ENCODE measurements at places on chromosomes 3 and 15.

- no peak for DNase-seq
Observed at GRCh38 chr15:59420986-59421618, 16.9 kb upstream of the FAM81A start.

- DNase-seq, result no peak
Observed at GRCh38 chr3:37395286-37395685, 220.9 kb upstream of the LRRFIP2 start.

DNA sequence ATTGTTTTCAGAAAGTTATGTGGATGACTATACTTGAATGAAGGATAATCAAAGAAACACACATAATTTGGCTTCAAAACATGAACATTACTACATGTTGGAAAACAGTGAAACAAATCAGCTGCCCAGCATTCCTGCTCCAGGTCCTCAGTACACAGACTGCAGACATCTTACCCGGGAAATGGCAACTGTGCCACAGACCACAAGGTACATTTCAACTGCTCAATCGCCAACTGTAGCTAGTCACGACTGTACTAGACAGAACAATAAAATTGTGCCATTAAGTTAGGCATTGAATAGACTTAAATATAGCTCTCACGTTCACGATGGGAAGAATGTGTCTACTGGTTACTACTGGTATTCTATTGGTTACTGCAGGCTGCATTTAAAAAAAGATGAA lies 5.0 kb downstream of the NAA50 start:
- DNase-seq, result no peak

DNA sequence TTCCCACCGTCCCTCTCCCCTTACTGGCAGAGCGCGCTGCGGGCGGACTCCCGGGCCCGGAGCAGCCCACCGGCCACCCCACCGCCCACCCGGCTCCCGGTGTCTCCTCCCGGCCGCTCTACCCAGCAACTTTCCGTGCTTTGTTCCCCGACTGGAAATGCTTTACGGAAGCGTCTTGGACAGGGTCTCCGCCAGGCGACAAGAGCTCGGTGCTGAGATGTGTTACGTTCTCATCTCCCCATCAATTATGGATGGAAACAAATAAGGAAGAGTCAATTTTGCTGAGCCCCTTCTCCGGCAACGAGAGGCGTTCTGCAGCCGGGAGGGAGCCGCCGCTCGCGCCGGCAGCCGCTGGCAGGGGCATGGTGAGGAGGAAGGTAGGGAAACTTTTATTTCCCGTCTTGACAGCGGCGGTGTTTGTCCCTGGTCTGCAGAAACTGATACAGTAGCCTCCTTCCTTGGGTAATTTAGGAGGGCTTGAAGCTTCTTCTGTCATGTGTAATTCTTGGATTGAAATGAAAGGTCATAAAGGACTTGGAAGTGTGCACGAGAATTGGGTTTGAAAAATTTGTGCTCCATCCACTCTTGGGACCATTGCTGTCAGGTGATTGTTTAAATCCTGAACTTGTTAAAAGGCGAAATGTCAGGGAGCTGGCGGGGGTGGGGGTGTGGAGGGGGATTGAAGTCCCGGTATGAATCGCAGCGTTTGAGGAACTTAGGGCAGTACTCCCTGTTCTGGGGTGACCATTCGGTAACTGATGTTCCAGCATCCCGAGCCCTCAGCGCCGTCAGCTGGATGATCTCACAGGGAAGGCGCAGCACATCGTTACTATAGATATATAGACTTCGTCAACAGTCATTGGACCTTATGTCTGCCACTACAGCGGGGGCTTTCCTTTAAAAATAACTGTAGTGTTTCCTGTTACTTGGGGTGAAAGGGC lies 1.5 kb downstream of the SEMA6D start:
- no peak for DNase-seq

- no peak for DNase-seq
Observed at GRCh38 chr3:160368804-160369203, 30.2 kb downstream of the IFT80 start.

- no peak for DNase-seq
Observed at GRCh38 chr15:56767315-56767714, 34.0 kb upstream of the ZNF280D start.

DNA sequence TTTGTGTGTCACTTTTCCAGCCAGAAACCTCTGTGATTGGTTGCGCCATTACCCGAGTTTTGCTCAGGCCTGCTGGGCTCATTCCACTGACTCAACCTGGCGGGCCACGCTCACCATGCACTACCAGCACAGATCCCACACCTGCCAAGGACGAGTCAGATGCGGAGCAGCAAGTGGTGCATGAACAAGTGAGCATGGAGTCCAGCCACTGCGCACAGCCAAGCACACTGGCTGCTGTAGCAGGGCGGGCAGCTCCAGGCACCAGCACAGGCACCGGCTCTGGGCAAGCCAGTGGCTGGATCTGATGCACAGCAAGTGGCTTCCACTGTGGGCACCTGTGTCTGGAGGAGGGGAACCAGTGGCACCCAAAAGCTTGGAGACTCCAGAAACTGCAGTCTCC lies 110.4 kb downstream of the CBLB start:
- DNase-seq, result no peak

DNA sequence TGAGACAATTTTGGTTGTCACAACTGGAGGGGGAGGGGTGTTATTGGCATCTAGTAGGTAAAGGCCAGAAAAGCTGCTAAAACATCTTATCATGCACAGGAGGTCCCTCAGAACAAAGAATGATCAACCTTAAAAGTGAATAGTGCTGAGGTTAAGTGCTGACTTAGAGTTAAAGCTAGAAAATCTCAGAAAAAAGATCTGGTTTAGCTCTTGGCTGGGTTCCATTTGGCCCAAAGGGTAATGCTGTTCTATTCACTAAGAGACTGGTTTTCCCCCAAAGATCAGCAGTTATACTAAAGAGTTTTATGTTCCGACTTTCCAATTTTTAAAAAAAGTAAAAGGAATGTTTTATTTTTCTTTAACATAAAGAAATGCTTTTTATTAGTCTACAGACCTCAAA lies 15.6 kb downstream of the DCBLD2 start:
- DNase-seq, result no peak

- DNase-seq, result no peak
Observed at GRCh38 chr3:46070595-46071093, 43.4 kb upstream of the XCR1 start.

- no peak for DNase-seq
Observed at GRCh38 chr15:66254089-66254950, 770 bp upstream of the MEGF11 start.

DNA sequence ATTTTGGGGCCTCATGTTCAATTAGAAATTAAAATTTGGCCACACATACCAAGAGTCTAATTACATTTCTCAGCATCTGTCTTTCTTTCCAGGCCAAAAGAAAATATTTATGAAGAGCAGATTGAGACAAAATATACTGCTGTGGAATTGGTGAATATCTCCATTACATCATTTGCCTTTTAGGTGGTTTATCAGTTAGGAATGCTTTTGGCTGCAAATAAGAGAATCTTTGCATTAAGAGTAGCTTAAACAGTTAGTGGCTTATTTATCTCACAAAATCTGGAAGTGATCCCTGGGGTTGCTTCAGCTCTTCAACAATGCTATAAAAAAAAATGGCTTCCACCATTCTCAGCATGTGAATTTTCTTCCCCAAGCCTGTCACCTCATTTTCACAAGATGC lies 308.7 kb downstream of the MAGI1 start:
- no peak for DNase-seq

DNA sequence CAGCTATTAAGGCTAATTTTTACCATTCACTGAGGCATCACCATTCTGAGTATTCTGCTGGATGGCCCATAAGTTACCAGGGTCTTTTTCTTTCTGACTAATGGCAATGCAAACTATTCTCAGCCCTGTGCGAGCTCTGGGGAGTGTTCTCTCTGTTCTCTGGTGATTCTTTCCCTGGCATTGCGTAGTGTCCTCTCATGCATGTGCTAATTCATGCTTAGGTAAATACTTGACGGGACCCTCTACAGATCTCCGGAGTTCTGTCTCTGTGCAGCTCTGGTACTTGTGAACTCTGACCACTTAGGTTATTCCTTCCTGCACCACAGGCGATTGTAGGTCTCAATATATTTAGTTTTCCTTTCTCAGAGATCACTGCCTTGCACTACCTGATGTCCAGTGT lies 34.8 kb downstream of the UBE2E1 start:
- no peak for DNase-seq

DNA sequence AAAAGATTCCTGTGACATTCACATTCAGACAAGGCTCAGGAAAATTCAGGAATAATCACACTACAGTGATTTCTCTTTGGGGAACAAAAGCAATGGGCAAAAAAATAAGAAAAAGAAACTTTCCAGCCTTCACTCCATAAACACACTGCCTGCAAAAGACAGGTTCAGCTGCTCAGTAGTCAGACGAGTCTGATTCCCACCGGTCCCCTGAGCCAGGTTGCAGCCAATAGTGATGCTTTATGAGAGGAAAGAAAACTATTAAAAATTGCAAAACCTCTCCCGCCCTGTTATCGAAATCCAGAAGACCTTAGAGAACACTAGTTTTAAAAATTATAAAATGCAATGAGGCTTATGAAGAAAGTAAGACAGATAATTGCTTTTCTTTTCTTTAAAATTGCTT lies 8.5 kb downstream of the PLCH1 start:
- DNase-seq, result no peak

GRCh38 chr3:62088472-62089104 lies 284.8 kb downstream of the FEZF2 start:
- DNase-seq, result no peak

All from HFF-Myc (cell line).